Effector CD4-positive, alpha-beta T cell (primary cell): ENCODE measurements at places on chromosomes 7 and 10.
A peak's percentile ranks its signal among the peaks of the same experiment; 100 is the strongest.

GRCh38 chr10:28910956-28911355 lies 233.6 kb downstream of the BAMBI start:
- no peak for DNase-seq

GRCh38 chr10:119455609-119456434 lies 86.7 kb downstream of the RGS10 start:
- DNase-seq, result no peak

DNA sequence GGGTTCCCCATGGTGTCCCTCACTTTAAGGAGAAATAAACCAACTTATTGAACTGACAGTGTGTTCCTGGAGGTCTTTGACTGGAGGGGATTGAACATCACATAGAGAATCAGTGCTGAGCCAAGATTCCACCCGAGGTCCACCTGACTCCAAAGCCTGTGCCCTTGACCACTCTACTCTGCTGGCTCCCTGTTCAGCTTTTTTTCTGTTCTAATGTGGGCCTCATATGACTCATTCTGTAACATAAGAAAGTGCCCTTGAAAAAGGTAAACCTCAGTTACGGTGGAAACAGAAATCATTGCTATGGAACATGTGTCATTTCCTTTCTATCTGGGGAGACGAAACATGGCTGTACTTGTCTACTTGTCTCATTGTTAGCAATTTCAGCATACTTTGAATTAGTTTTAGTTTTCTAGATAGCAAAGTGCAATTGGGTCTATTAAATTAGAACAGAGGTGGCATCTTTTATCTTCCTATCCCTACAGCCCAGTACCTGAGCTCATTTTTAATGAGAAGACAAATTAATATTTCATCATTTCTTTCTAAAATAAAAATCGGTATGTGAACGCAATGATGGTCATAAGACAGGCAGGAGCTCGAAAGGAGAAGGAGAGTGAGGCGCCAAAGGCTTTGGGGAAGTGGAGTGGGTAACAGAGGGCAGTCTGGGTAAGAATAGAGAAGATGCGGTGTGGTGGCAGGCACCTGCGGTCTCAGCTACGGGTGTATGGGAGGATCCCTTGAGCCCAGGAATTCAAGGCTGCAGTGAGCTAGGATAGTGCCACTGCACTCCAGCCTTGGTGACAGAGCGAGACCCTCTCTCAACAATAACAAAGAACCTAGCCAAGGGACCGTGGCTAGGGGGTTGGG lies 1.5 kb downstream of the GSDME start:
- no peak for DNase-seq

GRCh38 chr7:137080516-137081203 lies 212.2 kb downstream of the CHRM2 start:
- no peak for DNase-seq

GRCh38 chr7:93029056-93029455 lies 88.7 kb downstream of the SAMD9 start:
- no peak for DNase-seq

DNA sequence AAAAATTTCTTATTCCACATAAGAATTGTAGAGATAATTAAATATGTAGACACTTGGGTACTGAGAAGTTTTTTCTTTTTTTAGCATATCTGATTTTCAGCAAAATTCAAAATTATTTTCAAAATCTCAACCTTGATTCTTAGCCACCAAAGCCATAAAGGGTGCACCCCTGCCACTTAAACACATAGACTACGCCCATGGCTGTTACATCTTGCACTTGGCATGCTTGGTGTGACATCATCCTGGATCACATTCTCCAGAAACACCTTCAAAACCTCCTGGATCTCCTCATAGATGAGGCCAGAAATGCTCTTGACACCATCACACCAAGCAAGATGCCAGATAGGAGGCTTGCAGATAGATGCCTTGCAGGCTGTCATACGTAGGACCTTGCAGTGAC lies 89.1 kb upstream of the KLF14 start:
- no peak for DNase-seq

DNA sequence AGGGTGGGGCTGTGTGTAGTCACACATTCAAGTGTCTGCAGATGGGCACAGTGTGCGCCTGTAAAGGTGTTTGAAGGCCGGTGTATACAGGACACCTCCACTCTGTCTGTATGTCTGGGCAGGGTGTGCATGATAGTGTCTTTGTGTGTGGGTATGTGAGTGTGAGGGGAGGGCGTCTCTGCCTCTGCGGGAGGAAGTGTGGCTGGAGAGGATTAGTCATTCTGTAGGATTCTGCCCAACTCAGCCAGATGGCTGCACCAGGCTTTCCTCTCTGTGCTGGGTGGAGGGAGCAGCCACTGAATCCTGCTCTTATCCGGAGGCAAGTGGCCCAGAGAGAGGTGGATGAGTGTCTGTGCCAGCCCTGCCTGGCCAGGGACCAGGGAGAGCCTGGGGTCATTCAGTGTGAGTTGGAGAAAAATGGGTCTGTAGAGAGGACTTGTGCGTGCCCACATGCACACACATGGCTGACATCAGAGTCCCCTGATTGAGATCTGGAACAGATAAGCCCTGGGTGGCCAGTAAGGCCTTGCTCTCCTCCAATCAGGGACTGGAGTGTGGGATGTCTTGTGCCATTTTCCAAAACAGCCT lies 1.7 kb downstream of the SFXN3 start:
- DNase-seq, result peak; percentile 44

- DNase-seq, result no peak
Measured at GRCh38 chr7:127751062-127751461, 99.1 kb downstream of the SND1 start.

DNA sequence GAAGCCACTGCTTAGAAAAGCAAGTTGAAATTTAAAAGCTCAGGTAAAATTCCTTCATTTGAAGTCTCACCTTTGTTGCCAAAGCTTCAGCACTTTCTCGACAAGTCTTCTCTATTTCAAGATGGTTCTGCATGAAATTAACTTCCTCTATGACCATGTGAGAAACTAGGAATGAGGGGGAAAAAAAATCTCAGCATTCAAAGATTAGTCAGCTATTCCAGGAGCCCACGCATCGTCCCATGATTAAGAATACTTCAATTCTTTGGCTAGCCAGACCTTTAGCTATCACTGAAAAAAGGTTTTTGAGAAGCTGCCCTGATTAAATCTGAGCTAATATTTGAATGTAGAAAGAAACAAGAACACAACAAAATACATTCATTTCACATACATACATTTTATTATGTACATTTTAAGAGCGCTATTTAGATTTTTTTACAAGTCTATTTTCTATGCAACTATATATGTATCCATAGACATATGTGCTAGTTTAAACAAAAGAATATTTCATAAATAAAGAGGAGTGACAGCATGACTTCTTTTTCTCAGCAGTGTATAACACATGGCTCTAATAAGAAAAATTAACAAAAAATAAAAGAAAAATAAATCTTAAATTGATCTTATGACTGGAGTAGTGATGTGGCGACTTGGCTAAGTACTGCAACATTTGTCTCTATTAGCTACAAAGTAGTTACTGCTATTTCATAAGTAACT lies 44.8 kb downstream of the SHTN1 start:
- no peak for DNase-seq

DNA sequence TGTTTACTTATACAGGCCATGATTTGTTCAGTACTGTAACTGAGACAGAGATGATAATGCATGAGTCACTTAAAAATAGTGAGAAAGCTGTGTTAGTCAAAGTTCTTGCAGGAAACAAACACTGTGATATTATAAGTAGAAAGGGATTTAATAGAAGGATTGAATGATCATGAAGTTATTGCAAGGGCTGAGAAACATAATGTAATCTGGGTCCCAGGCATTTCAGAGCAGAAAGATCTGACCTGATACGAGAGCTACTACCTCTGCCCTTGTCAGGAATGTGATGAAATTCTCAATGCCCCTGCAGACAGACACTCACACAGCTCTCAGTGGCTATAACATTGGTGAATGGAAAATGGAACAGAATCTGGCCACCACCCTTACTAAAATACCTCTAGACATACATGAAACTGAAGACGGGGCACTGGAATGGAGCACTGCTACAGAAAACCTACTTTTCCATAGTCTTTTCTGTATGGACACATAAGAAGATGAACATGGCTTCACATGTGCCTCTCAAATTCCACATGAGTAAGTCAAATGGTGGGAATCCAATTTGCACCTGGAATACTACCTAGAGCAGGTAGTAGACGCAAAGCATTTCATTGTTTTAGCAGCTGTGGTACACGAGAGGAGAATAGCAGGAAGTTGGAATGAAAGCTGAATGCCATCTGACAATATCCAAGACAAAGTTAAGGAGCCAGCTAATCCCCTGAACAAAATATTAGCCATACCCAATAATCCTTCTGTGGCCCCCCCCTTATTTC lies 19.1 kb upstream of the VWDE start:
- no peak for DNase-seq

DNA sequence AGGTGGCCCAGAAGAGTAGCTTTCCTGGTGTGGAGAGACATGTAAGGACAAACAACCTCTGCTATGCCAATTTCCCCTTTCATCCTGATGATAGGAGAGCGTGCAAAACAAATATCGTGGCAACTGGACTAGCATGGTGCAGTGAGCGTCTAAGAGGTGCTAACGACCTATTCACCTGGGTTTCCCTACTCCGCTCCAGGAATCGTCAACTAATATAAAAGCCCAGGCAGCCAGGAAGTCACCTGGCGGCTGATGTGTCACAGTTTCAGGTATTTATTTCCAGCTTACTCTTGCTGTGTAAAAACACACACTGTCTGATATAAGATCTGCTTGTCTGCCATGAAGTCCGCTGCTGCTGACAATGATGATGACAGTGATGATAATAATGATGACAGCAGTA lies 56.5 kb upstream of the EFCAB10 start:
- no peak for DNase-seq

GRCh38 chr7:140674356-140674800 lies 1.6 kb downstream of the ADCK2 start:
- DNase-seq, result no peak

DNA sequence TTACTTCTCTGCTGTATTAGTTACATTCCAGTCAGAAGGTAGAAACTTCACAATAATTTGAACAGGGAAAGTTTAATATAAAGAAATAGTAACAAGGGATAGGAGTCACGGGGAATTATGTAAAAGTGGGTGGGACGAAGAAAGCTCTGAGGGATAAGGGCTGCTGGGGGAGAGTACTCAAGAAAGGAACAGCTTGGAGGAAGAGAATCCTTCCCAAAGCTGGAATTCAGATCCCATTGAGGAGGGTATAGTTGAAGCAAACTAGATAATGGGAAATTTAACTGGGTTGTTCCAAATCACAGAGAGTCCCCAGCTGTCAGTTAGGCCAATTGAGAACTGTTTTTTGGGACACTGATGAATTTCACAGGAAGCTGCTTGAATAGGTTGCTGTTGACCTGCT lies 53.2 kb upstream of the MACC1 start:
- DNase-seq, result no peak

DNA sequence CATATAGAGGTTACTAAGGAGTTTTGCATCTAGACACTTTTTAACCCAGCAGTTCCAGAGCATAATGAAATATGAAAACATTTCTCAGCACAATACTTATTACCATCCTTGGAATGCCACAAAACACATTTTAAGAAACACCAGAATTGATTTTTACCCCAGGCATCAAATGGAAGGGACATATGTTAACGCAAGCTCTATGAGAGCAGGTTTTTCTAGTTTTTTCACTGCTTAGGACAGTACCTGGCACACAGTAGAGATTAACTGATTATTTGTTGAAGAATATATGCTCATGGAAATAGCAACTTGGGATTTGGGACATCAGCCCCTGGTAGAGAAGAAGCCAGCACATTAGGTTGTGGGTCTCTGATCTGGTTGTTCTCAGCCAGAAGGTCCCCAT lies 67.0 kb upstream of the ARID5B start:
- no peak for DNase-seq

DNA sequence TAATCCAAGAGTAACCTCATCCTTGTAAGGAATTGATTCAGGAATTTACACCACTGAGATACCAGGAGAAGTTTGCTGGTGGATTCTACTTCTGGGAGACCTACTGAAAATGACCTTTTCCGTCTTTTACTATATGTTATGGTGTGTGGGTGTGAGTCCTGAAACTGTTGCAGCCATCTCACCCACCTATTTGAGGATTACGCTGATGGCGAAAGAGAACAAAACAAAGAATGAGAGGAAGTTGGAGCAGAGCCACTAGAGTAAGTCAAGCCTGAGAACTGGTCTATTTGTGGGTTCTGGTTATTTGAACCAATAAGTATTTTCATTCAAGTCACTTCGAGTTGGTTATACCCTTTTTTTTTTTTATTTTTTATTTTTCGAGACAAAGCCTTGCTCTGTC lies 12.7 kb upstream of the ABCC2 start:
- no peak for DNase-seq

DNA sequence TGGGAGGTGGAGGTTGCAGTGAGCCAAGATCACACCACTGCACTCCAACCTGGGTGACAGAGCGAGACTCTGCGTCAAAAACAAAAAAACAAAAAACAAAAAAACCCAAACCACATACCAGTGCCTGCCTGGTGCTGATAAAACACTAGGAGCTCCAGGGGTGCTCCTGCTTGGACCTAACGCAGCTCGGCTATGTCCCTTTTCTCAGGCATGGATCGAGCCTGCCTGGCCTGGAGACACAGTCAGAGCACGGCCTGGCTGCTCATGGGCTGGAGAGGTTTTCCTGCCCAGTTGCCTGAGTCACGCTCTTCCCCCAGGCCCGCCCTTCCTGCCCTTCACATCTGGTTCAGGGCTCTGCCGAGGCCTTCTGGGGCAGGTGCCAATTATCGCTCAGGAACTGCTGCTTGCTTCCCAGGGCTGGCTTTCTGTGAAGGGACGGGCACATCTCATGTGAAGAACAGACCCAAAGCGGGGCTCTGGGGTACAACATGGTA lies 12.6 kb upstream of the NPFFR1 start:
- no peak for DNase-seq

GRCh38 chr10:5585517-5586206 lies 60.9 kb downstream of the CALML3 start:
- no peak for DNase-seq

DNA sequence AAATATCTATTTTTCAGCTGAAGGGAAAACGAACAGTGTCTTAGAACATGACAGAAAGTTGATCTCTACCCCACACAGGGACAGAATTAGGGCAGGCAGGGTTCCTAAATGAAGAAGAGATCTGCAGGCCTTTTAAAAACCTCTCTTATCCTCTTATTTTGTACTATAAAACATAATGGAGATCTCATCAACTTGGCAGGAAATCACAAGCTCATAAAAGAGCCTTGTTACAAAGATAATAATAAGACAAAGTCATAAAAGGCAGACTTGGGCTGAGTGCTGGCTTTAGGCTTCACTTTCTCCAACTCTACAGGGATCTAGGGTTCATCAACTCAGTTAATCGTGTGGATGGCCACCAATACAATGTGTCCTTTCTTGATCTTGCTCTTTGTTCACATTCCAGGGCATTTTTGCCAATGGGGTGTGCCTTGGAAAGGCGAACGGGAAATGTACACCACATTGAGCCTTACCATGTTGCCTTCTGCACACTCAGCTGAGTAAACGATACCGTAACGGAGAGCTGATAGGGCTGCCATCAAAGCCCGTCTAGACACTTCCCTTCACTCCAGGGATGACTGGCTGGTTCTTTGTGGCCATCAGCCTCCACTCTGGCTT lies 7.1 kb upstream of the TEX36 start:
- DNase-seq, result no peak
